ENCODE measurements at places on chromosomes 3 and 15. TPM values are rescaled to one million over a fixed set of nuclear protein-coding genes. Genes with fewer than 3 reads are reported as not detected.

DNA sequence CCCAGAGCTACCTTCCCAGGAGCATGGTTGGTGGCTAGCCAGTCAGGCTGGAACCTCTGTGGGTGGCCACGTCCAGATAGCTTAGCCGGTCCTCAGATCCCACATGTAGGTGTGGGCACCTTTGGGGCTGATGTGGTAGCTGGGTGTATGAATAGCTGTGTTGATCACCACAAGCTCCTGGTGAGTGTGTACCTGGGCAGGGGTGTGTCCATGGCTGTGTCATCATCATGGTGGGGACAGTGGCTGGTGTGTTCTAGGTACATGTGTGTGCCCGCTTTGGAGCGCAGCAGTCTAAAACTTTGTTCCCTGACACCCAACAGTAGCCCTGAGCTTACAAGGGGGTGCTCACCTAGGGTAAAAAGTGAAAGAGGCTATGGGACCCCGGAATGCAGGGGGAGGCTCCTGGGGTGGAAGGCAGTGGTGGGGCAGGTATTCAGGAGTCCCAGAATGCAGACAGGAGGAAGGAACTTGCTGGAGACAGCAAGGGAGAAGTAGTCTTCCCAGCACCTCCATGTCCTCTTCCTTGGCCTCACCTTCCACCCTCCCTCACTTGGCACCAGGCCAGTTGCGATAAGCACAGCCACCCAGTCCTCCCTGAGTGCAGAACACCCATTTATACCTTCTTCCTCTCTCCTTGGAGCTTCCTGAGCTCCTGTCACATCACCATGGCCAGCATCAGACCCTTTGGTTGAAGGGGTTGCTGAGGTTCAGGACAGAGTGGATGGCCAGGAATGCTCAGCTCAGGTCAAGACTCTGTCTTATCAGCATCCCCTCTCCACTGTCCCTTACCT lies 1.2 kb downstream of the CISH start:
- no peak for DNase-seq

GRCh38 chr3:194702545-194702944 lies 16.9 kb downstream of the FAM43A start:
- no peak for DNase-seq

- DNase-seq, result no peak
Measured at GRCh38 chr3:192726385-192726784, 956 bp downstream of the FGF12 start.

DNA sequence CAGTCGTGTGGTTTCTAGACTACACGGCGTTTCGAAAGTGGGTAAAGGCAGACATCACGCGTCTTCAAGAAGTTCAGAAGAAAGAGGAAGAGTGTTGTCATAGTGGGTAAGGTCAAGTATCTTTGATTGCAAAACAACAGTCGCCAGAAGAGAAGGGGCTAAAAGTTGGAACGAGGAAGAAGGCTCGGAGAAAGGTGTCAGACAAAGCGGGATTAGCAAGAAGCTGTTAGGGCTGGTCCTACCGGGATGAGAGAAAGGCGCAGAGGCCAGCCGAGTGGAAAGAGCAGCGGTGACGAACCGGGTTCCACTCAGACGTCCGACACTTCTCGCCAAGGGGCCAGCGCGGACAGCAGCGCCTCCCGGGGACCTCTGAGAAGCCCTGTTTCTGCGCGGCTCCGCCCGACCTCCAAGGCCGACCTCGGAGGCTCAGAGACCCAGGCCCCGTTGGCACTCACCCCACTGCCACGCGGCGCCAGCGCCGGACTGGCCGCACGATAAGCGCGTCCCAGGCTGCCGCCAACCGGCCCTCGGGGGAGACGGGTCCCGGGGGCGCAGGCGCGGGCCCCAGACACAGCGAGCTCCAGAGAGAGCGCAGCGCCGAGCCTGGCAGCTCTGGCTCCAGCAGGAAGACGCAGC lies 436 bp downstream of the ADPGK start:
- no peak for DNase-seq

The ARHGEF3 gene
- 38.6 TPM for total RNA-seq

The TUSC7 gene
- not detected for total RNA-seq

All from activated T-helper 2 cell treated with anti-CD3 and anti-CD28 coated beads, Interferon-gamma antibody, Interleukin-2, Interleukin-4, amounts not matched to agents 10 μg/mL and 5 μg/mL and 100 μg/mL, durations not matched to agents 14 hours and 24 hours and 36 hours (primary cell).